Posterior cingulate gyrus (tissue), 11 donors: ENCODE measurements at places on chromosomes 11 and 22.

- peak; percentile 64 for DNase-seq
These were observed 1.4 kb downstream of the LRRC74B start for GRCh38 chr22:21047035-21047661.

DNA sequence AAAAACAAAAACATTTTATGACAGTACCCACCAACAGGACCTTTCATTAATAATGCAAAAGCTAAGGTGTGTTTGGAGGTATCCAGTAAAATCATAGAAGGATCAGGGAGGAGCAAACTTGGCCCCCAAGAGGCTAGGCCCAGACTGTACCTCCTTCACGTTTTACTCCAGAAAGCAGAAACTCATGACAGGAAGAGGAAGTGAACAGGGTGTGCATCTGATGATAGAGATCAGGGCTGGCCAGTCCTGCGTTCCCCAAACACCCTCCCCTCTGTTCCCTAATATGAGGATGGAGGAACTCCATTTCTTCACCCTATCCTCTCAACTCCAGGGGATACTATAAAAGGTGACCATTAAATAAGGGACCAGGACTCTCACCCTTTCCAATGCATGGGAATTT, 10.2 kb upstream of the MS4A12 start:
- no peak for DNase-seq

DNA sequence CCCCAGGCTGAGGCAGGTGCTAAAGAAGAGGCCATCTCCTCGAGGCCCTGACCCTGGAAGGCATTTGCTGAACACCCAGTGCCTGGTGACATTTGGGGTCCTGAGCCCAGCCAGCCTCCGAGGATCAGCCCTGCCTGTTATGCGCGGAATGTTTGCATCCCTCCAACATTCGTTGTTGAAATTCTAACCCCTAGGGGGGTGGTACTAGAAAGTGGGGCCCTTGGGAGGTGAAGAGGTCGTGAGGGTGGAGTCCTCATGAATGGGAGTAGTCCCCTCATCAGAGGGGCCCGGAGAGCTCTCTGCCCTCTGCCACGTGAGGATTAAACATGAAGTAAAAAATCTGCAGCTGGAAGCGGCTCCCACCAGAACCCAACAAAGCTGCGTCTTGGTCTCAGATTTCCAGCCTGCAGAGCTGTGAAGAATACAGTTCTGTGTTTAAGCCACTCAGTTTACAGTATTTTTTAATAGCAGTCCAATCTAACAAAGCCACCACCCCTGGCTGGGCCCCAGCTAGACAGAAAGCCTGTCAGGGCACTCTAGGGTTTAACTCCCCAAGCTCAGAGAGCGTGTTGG, 35.3 kb upstream of the SEPTIN5 start:
- DNase-seq = no peak

DNA sequence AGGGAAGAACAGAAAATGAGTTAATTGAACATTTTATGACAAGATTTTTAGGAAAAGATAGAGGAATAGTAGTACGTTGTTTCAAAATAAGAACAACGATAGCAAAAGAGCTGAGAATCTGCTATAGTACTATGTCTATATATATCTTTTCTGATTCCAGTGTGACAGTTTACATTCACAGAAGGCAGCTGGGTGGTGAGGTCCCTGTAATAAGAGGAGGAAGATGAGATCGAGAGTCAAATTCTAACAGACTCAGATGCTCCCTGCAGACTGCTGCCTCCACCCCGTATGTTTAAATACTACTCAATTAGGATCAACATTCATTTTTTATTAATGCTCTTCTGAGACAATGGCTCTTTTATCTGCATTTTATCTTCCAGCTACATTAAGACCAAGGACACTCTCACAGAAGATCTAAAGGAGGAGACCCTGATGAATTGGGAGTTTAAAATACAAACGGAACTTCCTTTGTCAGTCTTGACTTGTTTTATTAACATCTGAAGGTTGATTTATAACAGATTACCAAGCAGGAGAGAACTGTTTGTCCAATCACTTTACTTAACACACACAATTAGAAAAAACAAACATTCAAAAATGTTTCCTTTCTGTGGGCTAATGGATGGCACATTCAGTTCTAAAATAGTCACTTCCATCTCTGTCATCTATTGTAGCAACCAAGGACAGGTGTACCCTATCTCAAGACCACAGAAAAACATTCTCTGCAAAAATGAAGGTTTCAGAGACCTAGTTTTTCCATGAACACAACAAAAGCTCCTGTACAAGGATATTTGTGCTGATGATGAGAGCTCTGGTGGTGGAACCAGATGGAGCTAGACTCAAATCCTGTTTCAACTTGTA, 240.2 kb downstream of the CADM1 start:
- no peak for DNase-seq

- no peak for DNase-seq
These were observed 67.0 kb upstream of the IGLL5 start for GRCh38 chr22:22820626-22821025.

- DNase-seq = peak; percentile 31
These were observed 262.5 kb downstream of the DCDC1 start for GRCh38 chr11:31106968-31107576.

- DNase-seq = no peak
These were observed 2.4 kb downstream of the CRYBB2 start for GRCh38 chr22:25221790-25222189.
